HCT116 (cell line): ENCODE measurements at places on chromosomes 16 and 17.

DNA sequence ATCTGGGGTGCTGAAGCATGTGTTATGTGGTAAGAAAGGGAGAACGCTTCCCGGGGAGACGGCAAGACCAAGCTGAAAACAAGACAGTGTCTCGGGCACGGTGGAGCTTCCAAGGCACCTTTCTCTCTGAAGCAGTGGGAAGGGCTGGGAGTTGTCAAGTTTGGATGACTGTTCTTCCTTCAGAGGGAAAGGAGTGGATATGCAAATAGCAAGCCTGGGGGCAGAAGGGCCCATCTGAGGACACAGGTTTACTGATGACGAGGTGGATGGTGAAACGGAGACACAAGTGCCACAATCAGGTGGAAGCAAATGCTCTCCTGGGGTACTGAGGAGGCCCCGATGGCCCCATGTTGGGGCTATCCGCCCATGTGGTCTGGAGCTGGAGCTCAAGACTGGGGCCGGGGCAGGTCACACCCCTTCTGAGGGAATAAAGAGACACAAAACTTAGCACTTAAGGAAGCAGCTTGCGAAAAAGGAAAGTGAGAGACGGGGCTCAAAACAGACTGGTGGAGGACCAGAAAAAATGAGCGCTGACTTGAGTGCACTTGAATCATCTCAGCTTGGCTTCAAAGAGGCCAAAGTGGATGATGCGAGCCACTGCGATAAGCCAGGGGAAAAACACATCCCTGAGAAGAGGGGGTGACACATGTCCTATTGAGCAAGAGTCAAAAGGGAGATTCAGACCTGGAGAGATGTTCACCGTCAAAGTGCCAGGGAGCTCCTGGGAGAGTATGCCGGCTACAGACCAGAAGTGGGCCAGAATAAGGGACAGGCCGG is 34.8 kb upstream of the MTSS2 start:
- no peak for DNase-seq

DNA sequence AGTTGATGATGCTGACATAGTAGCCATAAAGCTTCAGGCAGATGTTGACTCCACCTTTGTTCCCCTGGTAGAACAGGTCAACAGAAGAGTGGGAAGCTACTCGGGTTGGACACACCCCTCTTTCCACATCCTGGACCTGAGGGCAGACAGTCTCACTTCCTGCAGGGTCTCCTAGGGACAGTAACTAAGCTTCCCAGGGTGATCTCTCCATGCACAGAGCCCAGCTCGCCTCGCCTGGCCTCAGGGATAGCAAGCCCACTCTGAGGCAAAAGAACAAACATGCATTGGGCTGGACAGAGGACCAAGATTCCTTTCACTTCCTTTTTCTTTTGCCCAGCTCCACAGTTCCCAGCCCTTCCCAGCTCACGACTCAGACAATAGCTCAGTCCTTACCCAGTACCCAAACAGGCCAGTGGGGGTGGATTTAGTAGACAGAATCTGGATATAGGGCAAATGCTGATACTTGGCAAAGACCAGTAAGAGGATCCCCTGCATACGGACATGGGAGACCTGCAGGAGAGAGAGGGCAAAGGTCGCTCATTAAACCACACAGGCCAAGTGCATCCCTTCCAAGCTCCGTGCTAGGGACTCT is 7.0 kb downstream of the INPP5K start:
- DNase-seq = no peak

DNA sequence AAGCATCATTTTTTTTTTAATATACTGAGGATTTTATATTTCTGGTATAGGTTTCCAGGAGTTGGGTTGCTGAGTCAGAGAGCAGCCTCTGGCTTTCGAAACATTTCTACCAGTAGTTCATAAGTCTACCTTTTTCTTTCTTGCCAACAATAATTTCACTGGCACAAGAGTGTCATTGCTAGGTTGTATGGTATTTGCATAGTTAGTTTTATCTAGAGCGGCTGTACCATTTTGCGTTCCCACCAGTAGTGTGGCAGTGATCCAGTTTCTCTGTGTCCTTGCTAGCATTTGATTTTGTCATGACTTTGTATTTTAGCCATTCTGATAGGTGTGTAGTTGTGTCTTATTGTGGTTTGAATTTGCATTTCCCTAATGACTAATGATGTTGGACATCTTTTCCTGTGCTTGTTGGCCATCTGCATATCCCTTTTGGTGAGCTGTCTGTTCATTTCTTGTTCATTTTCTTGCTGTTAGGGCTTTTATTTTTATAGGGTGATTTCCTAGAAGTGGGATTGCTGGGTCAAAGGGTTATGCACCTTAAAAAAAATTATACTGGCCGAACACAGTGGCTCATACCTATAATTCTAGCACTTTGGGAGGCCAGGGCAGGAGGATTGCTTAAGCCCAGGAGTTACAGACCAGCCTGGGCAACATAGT is 39.9 kb downstream of the SNX29 start:
- no peak for DNase-seq

DNA sequence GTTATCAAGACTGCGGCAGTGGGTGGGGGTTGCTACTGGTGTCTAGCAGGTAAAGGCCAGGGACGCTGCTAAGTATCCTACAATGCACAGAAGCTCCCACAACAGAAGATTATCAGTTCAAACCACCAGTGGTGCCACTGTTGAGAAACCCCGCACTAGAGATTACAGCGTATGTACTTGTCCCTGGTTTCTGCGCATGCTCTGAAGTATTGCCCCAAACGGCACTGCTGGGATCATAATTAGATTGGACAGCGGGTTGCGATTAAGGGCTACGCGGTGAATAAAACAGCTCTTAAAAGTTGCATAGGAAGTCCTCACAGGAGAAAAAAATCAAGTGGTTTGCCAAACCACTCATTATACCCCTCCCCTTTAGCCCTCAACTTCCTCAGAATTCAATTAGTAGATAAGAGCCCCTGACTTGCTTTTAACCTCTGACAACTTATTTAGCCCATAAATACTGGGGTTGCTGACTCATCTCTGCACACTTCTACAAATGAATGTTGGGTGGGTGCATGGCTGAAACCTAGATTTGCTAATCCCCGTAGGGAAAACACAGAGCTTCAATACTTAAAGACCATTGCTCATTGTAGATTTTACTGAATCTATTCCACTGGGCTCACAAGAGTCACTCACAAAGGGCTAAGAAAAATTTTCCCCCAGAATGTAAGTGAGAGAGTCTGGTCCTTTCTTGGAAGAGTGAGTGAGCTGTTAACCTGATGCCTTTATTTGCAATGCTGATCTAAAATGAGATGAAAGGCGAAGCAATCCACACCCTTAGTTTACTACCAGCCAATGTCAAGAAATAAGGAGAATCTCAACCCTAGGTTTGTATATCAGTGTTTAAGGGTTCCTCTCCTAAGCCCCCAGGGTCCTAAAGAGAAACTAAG is 91.8 kb downstream of the RGS9 start:
- DNase-seq = peak; percentile 28

GRCh38 chr16:81649561-81650184 is 129.4 kb upstream of the PLCG2 start:
- no peak for DNase-seq

GRCh38 chr17:61808442-61808841 is 54.9 kb downstream of the BRIP1 start:
- no peak for DNase-seq

DNA sequence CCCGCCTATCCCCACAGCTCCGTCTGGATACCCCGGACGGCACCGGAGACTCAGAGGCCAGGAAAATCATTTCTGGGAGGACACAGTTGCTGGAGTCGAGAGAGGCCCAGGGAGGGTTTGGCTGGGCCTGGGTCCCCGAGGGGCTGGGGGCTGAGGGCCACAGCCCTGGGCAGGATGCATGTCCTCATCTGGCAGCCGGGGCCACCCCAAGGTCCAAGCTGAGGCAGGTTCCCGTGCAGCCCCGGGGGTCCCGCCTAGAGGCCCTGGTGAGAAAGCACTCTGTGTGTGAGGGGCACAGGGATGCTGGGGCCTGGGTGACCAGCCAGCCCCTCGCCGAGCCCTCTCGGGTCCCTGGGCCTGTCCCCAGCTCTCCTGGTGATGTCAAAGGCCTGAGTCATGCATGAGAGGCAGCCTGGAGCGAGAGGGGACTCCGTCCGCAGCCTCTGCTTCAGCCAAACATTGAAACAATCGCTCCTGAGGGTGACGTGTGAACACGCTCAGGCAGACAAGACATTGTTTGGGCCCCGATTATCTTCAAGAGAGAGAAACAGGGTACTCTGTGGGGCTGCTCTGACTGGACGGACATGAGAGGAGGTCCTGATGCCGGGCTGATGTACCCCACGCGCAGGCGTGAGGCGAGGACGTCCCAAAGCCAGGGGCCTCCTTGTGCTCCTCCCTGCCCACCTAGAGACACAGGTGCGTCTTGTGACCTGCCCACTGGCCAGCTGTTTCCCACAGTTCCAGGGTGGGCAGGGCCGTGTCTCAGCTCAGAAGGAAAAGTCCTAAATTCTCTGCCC is 25.8 kb upstream of the C1QTNF8 start:
- DNase-seq = no peak

- peak; percentile 37 for DNase-seq
Observed at GRCh38 chr16:88437367-88437964, 15.6 kb upstream of the ZFPM1 start.

GRCh38 chr16:27803775-27804549 is 254.0 kb downstream of the KATNIP start:
- DNase-seq = no peak
